NCI-H187 treated with DMSO at 0.1 percent for 48 hours (cell line): ENCODE measurements at places on chromosomes 5 and 9.

DNA sequence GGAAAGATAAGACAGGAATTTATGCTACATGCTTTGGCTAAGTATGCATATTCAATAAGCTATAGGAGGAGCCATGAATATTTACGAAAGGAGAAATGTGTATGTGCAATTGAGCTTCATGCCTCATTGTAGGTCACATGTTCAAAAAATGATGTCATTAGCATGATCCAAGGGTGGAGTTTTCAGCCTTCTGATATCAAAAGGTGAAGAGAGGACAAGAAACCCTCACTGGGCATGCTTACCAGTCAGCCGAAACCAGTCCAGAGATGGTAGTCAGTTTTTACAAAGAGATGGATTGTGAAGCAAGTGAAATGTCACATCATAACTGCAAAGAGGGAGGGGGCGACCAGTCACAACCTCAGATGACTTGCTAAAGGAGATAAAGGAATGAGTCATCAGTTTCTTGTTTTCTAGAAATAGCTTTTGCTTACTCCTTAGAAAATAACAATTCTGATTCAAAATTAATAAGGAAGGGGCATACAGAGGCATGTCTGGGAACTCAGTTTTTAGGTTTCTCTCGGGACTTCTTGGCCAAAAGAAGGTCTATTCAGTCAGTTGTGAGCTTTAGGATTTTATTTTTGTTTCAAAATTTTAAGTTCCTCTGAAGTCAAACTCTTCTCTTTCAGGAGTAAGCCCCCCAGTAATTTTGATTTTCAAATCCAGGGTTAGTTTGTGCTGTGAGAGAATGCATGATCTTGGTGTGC, 1067.8 kb upstream of the EDIL3 start:
- no peak for DNase-seq

DNA sequence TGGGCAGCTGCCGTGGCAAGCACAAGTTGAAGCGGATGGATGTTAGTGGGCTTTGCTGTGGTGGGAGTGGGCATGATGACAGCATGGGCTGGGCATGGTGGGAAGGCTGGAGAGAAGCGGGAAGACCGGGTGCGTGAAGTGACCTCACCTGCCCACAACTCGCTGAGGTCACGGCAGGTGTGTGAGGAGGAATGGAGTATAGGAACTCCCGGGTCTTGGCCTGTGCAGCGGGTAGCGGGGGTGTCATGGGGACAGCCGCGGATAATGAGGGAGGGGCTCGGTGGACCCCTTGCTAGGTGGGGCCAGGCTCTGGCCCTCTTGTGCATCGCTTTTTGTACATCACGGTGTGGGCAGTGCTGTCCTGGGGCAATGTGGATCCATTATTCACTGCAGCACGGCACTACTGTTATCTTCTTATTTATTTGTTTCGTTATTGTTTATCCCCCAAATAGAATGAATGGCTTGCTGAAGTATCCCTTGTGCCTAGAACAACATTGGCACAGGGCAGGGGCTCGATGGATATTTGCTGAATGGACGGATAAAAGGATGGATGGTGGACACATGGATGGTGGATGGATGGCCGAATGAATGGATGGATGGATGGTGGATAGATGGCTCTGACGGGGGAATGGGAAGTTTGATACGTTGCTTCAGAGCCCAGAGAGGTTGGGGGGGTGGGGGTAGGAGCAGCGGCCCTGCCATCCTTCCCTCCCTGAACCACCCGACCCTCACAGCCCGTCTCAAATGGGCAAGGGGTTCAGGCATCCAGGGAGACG, 14.6 kb downstream of the PROP1 start:
- no peak for DNase-seq

DNA sequence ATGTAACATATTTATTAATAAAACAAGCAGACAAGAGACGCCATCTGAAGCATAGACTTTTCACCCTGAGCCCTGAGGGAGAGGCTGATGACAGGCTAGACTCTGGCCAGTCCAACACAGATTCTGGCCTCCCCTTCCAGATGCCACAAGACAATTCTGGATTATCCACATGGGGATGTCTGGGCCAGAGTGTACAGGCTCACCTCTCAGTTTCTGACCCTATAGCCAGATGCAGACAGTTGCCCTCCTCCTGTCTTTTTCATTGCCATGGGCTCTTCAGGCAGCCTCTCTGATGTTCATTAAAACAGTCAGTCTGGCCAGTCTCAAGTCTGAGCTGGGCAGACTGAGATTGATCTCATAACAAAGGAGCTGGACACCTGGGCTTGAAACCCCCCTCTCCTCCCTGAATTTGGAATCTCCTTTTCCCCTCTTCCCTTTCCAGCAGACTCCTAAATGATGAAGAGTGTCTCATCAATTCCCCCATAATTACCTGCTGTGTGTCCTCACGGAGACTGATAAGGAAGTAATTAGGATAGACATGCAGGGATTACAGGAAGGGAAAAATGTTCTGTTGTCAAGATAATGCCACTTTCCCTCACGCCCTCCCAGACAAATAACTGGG, 89.6 kb downstream of the ASTN2 start:
- no peak for DNase-seq

DNA sequence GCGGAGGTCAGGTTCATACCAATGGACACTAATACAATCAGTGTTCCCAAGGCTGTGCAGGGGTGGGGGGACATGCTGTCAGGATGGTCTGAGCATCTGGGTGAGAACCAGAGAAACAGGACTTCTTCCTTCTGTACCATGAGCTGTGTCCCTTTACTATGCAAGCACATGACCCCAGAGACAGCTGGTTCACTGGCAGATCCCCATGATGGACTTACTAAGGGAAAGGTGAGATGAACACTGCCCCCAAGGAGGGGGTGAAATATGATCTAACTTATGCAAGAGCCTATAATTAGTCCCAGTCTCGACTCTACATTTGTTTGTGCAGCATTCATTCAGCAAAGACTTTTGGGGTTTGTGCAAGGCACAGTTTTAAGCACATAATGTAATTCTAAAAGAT, 91.4 kb downstream of the LIFR start:
- DNase-seq, result no peak

DNA sequence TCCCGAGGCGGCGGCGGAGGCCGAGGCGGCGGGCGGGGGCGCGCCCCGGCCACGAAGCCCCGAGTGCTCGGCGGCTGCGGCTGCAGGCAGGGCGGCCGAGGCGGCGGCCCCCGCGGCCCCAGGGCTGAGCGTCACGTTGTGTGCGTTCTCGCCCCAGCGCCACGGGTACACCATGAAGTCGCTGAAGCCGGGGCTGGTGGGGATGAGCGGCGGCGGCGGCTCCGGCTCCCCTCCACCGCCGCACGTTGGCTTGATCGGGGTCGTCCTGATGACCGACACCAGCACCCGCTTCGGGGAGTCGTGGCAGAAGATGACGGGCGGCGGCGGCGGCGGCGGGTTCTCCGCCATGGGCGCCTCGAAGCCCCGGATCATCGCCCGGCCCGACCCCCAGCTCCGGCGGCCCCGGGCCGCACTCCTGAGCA, 498 bp downstream of the ZNF367 start:
- DNase-seq, result no peak

DNA sequence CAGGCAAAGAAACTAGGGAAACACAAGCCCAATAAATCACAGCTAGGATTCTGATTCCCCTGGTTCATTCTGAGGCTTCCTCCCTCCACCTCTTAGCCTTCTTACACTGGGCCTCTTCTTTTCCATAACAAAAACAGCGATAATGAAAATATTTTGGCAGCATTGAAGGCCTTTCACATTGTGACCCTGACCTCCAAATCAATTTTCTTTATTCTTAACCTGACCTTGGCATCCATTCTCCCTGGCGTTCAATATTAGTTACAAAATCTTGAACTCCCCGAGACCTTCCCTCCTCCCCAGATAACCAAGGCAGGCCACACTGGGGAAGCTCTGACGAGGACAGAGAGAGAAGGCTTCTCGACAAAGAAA, 399.9 kb downstream of the ZSWIM6 start:
- DNase-seq, result no peak

GRCh38 chr5:73821003-73821402, 195.0 kb downstream of the ARHGEF28 start:
- no peak for DNase-seq
